Stimulated activated CD8-positive, alpha-beta memory T cell treated with anti-CD3 and anti-CD28 coated beads, Interleukin-4, amount 100 ng/mL, for 4 hours (primary cell): ENCODE measurements at places on chromosomes 16 and 17.

- no peak for DNase-seq
Measured at GRCh38 chr16:70786020-70786755, 14.8 kb downstream of the VAC14 start.

DNA sequence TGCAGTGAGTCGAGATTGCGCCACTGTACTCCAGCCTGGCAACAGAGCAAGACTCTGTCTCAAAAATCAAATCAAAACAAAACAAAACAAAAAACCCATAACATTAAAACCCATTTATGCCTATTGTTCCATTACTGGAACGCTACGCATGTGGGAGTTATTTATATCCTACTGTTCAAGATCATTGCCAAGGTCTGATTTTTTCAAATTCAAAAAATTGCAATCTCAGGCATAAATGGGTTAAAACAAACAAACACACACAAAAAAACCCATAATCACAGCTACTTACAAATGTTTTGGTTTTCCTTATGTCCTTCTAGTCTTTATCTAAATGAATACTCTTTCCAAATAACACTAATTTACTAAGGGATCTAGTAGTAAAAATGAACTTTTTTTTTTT lies 17.8 kb downstream of the GJC1 start:
- DNase-seq: no peak

GRCh38 chr16:51682905-51683304 lies 531.8 kb upstream of the SALL1 start:
- no peak for DNase-seq

GRCh38 chr17:14621826-14622614 lies 321.1 kb downstream of the HS3ST3B1 start:
- DNase-seq: no peak

DNA sequence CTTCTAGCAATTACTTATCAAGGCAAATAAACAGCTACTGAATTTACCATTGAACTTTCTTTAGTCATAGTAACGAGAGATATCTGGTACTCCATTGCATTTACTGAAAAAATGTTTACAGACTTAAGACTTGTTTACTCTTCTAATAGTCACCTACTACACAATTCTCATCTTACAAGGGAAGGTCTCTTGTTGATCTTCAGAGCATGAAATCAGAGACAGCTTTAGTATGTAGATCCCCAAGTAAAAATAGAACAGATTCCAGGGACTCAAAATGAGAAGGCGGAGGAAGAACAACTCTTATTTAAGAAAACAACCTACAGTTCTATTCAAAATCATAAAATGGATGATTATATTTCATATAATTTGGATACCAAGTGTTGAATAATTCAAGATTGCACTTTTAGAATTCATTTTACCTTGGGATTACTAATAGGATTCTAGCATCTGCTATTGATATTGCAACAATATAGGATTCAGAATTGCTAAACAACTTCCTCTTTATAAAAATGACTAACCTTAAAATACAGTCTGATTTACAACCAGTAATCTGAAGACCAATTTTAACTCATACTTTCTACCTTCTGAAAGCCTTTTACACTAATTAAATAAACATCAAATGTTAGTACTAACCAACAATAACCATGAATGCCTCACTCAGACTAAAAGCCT lies 20.8 kb downstream of the UBE2G1 start:
- DNase-seq: no peak
